Stimulated activated CD4-positive, alpha-beta T cell treated with anti-CD3 and anti-CD28 coated beads, Interleukin-1b, Interleukin-23, amount 100 ng/mL, for 1 hour (primary cell): ENCODE measurements at places on chromosomes 13 and 19.

- DNase-seq, result no peak
Observed at GRCh38 chr13:73466561-73466960, 407.8 kb downstream of the KLF5 start.

GRCh38 chr19:35959040-35959967, 23.1 kb downstream of the LRFN3 start:
- peak; percentile 69 for DNase-seq

- DNase-seq, result no peak
Observed at GRCh38 chr19:32012206-32012605, 333.2 kb upstream of the ZNF507 start.

GRCh38 chr13:49441846-49442245, 2.0 kb downstream of the CAB39L start:
- DNase-seq, result no peak

GRCh38 chr13:66716538-66716937, 513.6 kb downstream of the PCDH9 start:
- no peak for DNase-seq

- DNase-seq, result peak; percentile 21
Observed at GRCh38 chr19:39246951-39247669, 1.5 kb downstream of the IFNL4 start.

GRCh38 chr19:3114018-3114726, 20.0 kb downstream of the GNA11 start:
- DNase-seq, result no peak

- DNase-seq, result no peak
Observed at GRCh38 chr13:97554496-97554895, 120.5 kb downstream of the RAP2A start.

- no peak for DNase-seq
Observed at GRCh38 chr19:41299046-41299754, 10.8 kb upstream of the CCDC97 start.

DNA sequence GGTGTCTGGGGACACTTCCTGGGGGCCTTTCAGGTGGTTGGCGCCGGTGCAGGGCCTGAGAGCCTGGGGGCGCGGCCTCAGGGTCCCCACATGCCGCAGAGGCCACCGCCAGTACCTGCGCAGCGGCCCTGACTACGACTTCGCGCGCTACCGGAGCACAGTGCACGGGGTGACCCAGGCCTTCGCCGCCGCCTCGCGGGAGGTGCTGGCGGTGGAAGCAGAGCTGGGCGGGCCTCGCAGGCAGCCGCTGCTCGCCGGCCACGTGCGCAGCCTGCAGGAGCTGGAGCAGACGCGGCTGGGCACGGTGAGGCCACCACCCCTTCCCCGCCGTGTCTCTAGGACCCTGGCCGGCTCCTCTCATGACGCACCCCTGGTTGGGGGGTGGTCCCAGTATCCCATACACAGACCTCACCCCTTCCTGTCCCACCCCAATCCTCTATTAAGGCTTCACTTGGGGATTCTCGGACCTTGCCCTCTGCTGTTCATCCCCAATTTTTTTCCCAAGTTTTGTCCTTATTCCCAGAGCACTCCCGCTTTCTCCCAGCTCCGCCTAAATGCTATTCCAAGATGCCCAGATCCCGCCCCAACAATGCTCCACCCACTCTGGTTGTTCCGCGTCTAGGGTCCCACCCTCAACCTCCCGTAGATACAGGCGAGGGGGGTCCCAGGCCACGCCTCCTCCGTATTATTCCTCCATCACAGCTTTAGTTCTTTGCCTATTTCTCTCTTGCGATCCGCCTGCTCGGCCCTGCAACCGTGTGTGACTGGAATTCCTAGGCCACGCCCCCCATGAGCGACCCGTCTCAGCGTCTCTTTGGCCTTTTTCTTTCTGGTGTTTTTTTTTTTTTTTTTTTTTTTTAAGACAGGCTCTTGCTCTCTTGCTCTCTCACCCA, 1.0 kb downstream of the REX1BD start:
- DNase-seq, result peak; percentile 30

GRCh38 chr19:33152176-33152575, 20.3 kb downstream of the WDR88 start:
- no peak for DNase-seq

- no peak for DNase-seq
Observed at GRCh38 chr13:28825379-28825778, 5.2 kb downstream of the MTUS2 start.

DNA sequence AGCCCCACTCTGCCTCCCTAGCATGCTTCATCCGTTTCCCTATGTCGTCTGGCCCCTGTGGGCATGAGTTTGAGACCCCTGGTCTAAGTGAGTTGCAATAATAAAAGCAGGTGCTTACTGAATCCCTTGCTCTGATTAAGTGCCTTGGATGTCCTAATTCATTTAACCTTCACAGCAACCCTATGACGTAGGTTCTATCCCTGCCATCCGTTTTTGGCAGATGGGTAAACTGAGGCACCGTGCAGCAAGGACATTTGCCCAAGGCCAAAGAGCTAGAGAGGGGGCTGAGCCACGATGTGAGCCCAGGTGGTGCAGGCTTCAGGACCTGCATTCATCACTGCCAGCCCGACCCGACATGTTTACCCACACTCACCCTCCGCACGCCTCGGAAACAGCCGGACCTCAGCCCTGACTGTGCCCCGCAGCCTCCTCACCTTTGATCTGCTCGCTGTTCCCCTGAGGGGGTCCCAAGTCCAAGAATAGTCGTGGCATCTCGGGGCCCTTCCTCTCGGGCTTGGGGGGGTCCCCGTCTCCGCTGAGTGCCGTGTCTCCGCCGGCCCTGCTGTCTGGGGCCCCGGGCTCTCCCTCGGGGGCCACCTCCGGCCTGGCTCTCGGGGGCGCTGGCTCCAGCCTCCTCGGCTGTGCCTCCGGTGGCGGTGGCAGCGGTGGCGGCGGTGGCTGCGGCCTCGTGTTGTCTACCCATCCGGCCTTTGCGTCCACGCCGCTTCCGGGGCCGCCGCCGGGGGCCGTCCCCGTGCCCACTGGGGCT, 14.5 kb downstream of the LMTK3 start:
- DNase-seq, result no peak

GRCh38 chr13:103142151-103142550, 75.9 kb upstream of the SLC10A2 start:
- DNase-seq, result no peak

GRCh38 chr19:3844596-3844995, 24.2 kb downstream of the ZFR2 start:
- DNase-seq, result no peak

DNA sequence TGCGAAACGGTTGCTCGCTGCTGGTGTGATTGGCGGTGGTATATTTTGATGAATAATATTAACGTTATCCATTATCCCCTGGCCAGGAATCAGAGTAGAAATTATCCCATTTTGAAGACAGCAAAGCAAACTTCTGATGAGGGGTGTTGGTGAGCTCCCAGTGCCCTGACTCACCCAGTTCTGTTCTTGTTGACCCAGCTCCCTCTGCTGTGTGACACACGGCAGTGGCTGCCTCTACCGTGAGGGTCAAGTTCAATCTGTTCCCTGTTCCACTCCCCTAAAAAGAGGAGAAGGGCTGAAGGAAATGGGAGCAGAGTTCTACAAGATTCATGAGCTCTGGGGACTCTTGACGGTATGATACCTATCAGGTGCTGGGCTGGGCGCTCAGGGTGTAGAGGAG, 2.0 kb downstream of the CAMSAP3 start:
- no peak for DNase-seq

DNA sequence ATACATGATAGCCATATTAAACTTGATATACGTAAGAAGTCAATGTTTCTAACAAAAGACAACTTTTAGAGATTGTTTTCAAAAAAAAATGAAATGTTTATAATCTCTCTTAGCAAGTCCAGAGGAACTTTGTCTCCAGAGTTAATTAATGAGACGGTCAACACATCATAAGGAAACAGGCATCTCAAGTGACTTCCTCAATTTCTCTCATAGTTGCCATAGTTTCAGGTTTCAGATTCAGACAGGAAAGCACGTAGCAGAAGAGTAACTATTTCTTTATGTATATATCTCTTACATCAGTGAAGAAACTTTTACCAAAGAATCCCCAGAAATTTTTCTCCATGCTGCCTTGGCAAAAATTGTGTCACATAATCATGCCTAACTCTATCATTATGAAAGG, 159.6 kb upstream of the ATXN8OS start:
- DNase-seq, result no peak

- no peak for DNase-seq
Observed at GRCh38 chr13:113500530-113501265, 10.2 kb upstream of the DCUN1D2 start.

DNA sequence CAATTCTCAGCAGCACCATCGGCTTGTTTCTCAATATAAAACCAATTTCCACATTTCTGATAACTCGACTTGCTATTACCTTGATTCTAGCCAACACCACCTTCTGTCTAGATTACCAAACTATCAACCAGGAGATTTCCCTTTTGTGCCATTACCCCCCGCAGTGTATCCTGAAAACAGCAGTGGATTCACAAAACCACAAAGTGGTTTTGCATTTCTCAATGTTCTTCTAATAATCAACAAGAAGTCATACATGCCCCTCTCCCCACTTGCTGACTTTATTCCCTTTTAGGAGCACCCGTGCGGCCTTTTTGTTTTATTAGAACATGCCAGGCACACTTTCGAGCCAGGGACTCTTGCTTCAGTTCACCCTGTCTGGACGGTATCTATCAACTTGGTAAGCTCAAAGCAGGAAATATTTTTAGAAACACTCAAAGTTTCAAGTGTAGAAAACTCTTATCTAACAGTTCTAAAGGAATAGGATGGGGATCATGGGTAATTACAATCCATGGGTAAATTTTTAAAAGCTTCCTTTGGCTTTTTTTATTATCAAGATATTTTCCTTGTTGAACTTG, 967.4 kb downstream of the EFNB2 start:
- DNase-seq, result no peak

GRCh38 chr13:43284162-43284561, 260.8 kb downstream of the DNAJC15 start:
- DNase-seq, result no peak

GRCh38 chr13:68982961-68983619, 1124.5 kb upstream of the ATXN8OS start:
- no peak for DNase-seq

DNA sequence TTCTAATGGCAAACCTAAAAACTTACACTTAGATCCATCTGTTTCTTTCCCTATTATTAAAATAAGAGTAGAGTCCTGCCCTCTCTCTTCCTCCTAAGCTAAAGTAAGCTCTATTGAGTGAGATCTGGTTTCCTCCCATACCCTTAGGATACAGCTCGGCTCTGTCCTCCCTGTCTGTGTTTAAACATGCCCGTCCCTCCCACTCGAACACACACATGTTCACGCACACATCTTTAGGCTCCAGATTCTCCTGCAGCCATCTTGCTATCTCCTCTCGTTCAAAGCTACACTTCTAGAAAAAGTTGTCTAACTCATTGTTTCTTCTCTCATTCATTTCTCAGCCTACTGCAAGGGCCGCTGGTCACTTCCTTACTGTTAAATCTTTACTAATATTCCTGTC, 15.1 kb upstream of the CEBPG start:
- DNase-seq, result no peak

DNA sequence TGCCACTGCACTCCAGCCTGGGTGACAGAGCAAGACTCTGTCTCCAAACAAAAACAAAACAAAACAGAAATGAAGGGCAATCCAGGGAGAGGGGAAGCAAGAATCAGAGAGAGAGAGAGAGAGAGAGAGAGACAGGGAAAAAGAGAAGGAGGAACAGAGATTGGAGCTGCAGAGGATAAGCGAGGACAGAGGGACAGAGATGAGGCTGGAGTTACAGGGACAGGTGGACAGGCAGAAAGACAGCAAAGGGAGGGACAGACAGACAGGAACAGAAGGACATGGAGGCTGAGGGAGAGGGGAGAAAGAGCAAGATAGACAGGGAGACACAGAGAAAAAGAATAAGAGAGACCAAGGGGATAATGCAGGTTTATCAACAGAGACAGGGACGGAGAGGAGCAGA, 1.3 kb upstream of the CRX start:
- DNase-seq, result no peak

DNA sequence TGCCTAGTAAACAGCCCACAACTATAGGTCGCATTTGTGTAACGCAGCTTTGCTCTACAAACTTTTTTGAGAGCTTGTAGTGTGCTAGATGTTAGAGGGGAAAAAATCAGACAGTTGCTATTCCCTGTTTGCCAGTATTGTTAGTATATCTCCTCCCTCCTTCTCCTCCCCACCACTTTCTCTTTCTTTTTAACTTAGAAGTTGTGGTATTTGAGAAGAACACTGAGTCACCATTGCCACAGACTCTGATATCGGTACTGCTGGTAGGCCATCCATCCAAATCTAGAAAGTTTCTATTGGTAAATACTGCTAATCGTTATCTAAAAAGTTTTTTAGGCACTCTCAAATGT, 666 bp downstream of the POMP start:
- no peak for DNase-seq

GRCh38 chr19:15126131-15126910, 19.1 kb downstream of the SYDE1 start:
- DNase-seq, result no peak

DNA sequence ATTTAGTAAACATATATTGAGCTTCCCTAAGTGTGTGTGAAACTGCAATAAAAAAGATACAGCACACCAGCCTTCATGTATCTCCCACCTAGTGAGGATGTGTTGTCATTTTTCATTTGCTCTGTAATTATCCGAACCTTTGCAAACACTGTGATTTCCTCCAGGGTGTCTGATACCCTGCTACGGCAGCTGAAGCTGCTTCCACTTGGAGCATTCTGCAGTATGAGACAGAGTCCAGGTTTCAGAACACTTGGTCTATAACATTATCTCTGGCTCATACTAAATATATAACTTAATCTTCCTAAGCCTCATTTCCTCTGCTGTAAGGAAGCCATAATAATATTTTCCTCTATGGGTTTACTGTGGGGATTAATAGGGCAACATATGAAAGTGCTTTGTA, 1338.1 kb upstream of the SLC10A2 start:
- no peak for DNase-seq

DNA sequence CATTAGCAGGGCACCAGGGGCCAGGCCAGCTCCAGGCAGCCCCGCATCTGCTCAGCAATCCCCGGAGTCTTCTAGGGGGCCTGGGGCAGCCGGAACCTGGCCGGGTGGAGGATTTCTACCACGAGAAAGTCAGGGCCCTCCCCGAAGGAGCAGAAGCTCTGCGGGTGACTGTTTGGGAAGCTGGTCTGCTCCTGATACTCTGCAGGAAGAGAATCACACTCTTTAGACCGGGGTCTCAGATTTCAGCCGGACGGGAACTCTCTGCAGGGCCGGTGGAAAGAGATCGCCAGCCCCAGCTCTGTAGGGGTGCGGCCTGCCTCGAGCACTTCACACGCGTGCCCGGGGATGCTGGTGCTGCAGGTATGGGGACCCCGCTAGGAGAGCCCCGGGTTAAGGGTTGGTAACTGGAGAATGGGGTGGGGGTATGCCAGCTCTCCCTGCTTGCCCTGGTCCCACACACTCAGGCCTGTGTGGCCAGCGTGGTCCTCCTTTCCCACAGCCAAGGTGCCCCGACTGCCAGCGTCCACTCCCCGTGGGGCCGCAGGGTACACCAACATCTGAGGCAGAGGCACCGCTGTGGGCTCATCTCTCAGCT, 20.1 kb downstream of the RASA3 start:
- no peak for DNase-seq
